ENCODE measurements at places on chromosomes 7 and 10.
A peak's percentile ranks its signal among the peaks of the same experiment; 100 is the strongest.

GRCh38 chr10:72819053-72819452, 74.5 kb upstream of the OIT3 start:
- DNase-seq, result no peak

DNA sequence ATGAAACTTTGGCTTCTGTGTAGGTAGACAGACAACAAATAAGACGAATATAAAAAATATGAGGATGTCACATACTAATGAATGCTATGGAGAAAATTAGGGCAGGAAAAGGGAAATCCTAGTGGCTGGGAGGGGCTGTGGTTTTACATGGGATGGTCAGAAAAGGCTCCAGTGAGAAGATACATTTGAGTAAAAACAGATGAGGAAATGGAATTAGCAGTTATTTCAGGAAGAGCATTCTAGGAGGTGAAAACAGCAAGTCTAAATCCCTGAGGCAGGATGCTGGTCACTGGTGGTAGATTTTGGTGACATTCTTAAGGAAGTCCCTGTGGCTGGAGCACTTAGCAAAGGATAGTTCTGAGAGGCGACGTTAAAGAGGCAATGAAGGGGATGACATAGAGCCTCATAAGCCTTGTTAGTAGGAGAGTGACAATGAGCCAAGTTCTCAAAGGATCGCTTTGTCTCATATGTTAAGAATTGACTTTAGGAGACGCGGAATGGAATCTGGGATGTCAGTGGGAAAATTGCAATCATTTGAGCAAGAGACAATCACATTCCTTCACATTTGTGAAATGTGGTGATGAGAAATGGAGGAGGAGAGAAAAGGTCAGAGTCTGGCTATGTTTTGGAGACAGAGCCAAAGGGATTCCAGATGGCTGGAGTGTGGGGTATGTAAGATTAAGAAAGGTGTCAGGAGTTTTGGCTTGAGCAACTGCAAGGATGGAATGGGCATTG, 384.7 kb upstream of the FZD8 start:
- DNase-seq, result no peak

DNA sequence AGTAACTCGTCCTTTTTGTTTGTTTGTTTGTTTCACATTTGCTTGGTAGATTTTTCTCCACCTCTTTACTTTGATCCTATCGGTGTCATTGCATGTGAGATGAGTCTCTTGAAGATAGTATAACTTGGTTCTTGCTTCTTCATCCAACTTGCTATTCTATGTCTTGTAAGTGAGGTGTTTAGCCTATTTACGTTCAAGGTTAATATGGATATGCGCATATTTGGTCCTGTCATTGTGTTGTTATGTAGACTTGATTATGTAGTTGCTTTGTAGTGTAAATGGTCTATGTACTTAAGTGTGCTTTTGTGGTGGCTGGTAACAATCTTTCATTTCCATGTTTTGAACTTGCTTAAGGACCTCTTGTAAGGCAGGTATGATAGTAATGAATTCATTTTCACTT, 192.8 kb upstream of the MAGI2 start:
- DNase-seq, result no peak

- DNase-seq, result peak; percentile 63
These were observed 1.7 kb downstream of the DPY19L1 start for GRCh38 chr7:35035511-35035961.

GRCh38 chr7:148296994-148297644, 293.4 kb upstream of the C7orf33 start:
- DNase-seq, result peak; percentile 24

- no peak for DNase-seq
These were observed 423 bp downstream of the BAZ1B start for GRCh38 chr7:73521636-73522104.

- no peak for DNase-seq
These were observed 140.5 kb downstream of the ARL4A start for GRCh38 chr7:12827920-12828319.

GRCh38 chr10:113030453-113030852, 80.4 kb downstream of the TCF7L2 start:
- DNase-seq, result no peak

GRCh38 chr7:142376356-142376997, 118.6 kb upstream of the PRSS58 start:
- DNase-seq, result no peak

DNA sequence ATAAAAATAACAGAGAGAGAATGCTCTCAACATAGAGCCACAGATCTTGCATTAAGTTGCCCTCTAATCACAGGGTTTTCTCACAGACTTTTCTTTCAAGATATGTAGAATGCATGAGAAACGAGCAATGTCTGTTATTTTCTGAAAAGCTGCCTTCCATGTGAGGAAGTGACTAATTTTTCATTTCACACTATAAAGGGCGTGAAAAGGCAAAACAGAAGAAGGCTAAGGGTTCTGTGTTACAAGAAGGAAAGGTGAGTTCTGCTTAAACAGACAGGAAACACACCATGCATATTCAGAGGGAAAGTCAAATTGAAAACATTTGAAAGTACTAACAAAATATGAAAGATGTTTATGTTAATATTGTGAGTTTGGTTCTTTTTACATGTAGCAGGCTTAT, 189.2 kb downstream of the SEMA3D start:
- DNase-seq, result no peak

- no peak for DNase-seq
These were observed 40.0 kb upstream of the PAPSS2 start for GRCh38 chr10:87619705-87620104.

DNA sequence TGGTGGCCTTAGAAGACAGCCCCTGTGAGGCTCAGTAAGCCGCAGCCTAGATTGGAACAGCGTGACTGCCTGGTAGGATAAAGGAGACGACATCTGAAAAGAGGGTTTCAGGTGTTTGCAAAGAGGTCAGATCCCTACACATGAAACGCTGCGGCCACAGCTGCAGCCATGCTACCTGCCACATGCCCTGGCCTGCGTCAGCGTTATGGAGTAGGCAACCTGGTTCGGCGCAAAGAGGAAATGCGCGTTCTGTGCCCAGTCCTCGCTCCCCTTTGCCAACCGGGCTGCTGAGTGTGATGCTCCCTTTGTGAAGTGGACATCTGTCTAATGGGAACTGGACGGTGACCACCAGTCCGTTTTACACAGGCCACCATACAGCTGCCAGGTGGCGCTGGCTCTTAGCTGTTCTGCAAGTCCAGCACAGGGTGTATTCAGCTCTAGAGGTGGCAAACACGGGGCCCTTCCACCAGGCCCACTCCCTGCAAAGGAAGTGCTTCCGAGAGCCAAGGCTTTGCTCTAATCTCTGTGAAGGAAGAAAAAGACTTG, 160.3 kb downstream of the CELF2 start:
- no peak for DNase-seq

DNA sequence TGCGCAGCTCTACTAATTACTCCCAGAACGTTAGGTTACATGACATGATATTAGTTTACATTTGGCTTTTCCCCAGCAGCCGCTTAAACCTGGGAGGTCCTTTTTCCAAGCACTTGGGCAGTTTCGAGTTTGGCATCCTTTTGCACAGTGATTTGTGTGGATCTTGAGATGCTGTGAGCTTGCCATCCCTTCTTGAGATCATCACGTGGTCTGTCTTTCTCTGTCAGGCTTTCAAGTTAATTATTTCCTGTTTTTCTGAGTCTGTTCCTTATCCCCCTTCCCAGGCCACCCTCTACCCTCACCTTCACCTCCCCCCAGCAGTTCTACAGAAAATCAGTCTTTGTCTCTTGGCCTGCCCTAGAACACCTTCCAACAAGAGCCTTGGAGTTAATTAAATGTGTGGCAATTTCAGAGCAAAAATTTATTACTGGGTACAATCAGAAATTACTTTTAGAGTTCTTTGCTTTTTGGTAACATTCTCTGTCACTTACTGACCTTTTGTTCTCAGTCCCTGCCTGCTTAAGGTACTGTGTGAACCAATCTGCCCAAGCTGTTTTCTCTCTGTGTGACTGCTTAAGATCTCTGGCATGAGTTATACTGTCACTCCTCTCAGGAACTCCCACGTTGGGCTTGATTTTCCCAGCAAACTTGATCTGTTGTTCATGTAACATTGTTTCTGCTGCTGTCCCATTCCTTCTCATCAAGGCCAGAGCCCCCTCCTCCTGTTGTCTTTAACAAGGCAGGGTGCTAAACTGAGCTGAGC, 3.1 kb upstream of the SLF2 start:
- no peak for DNase-seq

DNA sequence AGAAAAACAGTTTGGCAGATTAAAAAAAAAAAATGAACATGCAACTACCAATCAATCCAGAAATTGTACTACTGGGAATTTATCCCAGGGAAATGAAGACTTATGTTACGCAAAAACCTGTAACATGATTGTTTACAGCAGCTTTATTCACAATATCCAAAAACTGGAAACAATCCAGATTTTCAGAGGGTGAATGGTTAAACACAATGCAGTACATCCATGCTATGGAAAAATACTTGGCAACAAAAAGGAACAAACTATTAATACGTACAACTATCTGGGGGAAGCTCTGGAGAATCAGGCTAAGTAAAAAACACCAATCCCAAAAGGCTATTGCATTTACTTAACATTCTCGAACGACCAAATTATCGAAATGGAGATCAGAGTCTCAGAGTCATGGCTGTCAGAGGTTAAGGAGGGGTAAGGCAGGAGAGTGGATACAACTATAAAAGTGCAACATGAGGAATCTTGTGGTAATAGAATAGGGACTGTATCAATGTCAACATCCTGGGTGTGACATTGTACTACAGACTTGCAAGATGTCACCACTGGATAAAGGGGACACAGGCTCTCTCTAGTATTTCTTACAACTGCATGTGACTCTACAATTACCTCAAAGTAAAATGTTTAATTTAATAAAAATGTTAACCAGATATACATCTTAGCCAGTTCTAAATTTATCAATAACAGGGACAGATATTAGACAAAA, 21.5 kb upstream of the RUFY2 start:
- DNase-seq, result no peak

GRCh38 chr7:2142386-2142785, 90.4 kb downstream of the MAD1L1 start:
- no peak for DNase-seq

GRCh38 chr10:71531485-71532446, 135.0 kb downstream of the CDH23 start:
- peak; percentile 36 for DNase-seq

DNA sequence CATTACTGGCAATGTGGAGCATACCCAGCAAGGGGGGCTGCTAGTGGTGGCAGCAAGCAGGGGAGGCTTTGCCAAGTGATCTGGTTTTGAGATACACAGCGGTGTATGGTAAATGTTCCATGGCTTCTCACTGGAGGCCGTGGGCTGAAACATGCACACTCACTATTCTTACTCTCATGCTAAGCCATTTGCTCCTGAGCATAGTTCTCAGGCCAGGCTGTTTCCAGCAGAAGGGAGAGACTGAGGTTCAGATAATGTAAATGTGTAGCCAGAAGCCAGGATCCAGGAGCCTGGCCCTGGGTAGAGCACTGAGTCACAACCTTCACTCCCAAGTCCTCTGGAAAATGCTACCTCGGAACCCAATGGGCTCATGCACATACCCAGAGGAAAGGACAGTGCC, 757.9 kb downstream of the GRID1 start:
- no peak for DNase-seq

- no peak for DNase-seq
These were observed 3.2 kb downstream of the PYROXD2 start for GRCh38 chr10:98411768-98412167.

DNA sequence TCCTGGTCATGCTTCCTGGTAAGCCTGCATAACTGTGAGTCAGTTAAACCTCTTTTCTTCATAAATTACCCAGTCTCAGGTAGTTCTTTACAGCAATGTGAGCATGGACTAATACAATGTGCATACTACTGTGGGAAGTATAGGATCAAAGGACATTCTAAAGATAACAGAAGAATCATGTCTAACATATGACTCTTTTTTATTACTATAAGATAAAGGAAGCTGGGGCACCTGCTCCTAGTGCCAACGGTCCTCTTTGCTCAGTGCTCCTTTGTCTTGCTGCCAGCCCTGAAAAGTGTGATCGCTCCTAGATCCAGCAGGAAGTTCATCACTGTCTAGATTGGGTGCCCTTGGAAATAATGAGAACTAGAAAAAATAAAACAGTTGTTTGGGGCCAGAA, 143.3 kb upstream of the NOBOX start:
- no peak for DNase-seq

GRCh38 chr10:37535459-37536246, 321.8 kb downstream of the ZNF248 start:
- no peak for DNase-seq

DNA sequence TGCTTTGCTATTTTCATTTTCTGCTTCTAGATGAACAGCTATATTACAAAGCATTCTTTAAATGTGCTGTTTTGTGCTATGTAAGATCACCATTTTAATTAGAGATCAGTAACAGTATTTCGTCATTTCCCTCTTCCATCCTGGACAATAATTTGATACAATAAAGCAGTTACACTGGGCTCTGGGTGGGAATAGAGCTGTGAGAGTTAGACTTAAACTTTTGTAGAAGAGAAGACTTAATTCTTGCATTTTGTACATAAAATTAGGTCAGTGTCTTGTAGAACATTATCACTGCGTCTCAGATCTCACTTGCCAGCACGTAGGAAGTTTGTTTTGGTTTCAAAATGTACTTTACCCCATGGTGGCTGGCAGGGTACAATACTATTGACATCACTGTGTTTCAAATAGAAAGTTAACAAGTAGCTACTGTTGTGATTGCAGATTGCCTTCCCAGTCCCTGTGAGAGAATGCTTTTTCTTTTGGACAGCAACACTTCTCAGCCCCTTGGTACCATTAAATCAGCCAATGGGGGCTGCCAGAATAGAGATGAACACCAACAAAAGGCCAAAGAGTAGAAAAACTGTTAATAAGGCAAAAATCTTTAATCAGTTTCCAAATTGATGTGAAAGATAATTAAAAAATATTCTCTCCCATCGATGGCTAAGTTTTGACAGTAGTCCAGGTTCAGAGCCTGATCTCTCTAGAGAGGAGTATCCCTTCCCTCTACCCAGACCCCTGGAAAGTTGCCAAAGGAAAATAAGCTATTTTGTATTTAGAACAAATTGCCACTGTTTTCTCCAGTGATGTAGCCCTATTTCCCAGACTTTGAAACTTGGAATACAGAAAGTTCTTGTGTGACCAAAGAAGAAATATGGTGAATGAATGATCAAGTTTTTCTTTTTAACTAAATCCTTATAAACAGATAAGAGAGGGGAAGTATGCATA, 35.1 kb downstream of the SMNDC1 start:
- DNase-seq, result no peak

All from RKO (cell line).